ENCODE measurements at places on chromosomes 1 and 21.

GRCh38 chr1:13893409-13893821 is 193.4 kb downstream of the PRDM2 start:
- no peak for DNase-seq

DNA sequence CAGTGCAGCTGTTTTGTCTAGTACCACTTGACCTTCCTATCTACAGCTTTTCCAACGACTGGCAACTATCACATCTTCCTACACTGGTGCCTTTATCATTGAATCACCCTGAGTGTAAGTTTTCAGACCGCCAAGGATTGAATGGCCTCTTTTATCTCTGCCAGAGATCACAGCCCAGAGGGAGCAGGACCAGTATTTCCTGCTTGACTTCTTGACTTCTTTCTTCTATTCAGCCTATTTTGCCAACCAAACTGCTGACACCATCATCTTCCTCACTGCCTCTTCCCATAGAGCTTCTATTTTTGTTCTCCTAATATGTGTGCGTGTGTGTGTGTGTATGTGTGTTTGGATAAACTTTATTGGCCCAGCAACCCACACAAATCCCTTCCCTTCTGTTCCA is 53.8 kb downstream of the SERBP1 start:
- no peak for DNase-seq

- DNase-seq, result no peak
Observed at GRCh38 chr1:17558954-17559614, 19.6 kb downstream of the ARHGEF10L start.

- no peak for DNase-seq
Observed at GRCh38 chr1:224656392-224656791, 40.3 kb downstream of the CNIH3 start.

GRCh38 chr1:210098356-210098755 is 134.2 kb upstream of the SERTAD4 start:
- no peak for DNase-seq

- no peak for DNase-seq
Observed at GRCh38 chr1:160924791-160925651, 29.6 kb downstream of the ITLN2 start.

- no peak for DNase-seq
Observed at GRCh38 chr1:224759681-224760091, 143.6 kb downstream of the CNIH3 start.

DNA sequence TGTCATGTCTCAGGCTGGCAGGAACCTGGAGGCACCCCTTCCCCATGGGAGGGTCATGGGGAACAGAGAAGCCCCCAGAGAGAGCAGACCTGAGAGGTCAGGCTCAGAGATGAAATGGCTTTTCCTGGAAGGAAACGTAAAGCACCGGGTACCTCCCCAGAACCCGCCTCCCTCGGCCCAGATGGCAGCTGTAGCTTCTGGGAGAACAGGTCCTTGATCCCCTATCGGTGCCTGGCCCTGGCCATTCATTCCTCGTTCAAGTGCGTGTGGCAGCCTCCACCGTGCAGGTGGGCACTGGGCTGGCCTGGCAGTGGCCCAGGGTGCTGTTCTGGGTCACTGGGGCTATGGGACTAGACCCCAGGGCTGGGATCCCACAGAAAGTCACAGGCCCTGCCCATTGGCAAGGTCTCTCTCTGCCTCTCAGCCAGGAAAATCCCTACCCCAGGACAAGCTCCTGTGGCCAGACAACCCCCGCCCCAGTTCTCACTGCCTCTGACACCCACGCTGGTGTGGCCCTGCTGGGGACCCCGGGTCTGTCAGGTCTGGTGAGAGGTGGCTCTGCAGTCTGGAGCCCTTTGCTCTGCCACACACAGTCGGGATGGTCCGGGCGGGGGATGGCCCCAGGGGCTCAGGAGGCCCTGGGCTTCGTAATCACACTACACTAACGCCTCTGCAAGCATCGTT is 183.2 kb upstream of the VAMP3 start:
- no peak for DNase-seq

DNA sequence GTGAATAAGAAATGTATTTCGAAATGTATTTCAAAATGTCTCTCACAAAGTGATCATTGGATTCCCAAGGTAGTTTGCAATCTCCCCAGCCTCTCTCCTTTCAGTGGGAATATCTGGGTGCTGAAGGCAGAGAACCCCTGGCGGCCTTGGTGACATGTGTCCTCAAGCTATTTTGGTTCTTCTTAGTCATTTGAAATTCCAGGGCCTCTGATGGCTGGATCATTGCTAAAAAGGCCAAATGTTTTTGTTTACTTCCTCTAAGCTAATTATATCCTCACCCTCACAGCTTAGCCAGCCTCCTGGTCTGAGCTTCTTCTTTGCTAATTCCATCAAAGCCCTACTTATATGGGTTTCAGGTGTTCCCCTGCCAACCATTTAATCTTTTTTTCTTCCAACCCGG is 71.2 kb downstream of the LRRC40 start:
- DNase-seq, result no peak

DNA sequence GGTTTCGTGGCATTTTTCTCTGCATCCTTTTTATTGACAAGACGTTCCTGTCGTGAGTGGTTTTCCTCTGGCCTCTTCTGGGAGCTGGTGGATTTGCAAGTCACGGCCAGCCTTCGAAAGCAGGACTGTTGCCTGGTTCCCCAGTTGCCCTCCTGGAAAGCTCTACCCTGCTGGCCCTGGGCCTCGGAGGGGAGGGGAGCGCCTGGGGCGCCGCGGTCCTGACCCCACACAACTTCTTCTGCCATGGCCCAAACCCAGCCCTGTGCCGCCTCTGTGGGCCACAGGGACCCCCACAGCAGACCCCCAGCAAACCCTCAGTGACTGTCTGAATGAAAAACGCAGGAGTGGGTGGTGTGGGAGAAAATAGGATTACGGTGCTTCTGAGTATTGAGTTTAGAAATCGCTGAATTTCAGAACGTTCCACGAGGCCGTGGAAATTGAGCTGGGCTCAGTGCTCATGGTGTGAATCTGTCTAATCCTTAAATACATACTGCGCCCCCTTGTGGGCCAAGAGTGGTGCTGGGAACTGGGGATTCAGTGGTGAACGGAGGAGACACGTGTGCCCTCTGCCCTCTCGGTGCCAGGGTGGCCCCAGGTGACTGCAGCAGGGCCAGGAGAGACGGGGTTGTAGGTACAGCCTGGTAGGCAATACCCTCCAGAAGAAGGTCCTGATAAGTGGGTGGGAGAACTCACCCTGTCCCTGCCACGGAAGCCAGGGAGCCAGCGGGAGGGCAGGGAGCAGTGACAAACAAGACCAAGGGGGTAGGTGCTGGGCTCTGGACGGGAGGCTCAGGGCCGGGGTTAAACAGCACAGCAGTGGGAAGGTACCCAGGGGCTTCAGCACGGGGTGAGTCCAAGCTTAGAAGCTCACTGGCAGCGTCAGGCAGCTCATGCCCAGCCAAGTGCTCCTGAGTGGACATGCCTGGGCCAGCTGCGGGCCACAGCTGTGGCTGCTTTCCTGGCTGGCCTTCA is 101.2 kb upstream of the COL6A1 start:
- DNase-seq, result peak; percentile 73

DNA sequence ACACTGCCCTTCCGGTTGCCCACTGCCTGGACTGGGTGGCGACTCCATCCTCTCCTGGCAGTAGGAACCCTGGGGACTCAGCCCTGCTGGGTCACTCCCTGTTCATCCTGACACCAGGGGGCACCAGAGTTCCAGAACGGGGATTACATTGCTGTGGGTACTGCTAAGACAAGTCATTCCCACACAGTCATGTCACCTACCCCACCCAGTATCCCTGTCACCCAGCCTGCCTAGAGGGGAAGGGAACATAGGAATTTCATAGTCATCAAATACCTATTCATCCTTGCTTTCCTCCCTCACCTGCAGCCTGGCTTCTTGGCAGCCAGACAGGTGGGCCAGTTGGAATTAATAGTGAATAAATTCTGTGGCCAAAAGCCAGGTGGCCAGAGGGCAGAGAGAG is 9.8 kb upstream of the SFN start:
- DNase-seq, result peak; percentile 74

DNA sequence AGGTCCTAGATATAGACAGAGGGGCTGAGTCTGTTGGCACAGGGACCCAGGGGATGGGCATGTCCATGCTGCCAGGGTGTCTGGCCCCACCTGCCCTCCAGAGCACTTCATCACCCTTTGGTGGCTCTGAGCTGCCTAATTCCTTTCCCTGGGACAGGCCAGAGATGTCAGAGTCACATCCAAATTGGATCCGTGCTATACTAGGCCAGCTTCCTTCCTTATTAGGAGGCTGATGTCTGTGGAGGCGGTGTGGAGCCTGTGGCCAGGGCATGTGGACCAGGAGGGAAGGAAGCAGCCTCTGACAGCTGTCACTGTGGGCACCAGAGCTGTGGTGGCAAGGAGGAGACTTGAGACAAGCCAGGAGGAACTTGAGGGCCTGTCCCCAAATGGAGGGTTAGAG is 77.7 kb upstream of the TMEM51 start:
- no peak for DNase-seq

DNA sequence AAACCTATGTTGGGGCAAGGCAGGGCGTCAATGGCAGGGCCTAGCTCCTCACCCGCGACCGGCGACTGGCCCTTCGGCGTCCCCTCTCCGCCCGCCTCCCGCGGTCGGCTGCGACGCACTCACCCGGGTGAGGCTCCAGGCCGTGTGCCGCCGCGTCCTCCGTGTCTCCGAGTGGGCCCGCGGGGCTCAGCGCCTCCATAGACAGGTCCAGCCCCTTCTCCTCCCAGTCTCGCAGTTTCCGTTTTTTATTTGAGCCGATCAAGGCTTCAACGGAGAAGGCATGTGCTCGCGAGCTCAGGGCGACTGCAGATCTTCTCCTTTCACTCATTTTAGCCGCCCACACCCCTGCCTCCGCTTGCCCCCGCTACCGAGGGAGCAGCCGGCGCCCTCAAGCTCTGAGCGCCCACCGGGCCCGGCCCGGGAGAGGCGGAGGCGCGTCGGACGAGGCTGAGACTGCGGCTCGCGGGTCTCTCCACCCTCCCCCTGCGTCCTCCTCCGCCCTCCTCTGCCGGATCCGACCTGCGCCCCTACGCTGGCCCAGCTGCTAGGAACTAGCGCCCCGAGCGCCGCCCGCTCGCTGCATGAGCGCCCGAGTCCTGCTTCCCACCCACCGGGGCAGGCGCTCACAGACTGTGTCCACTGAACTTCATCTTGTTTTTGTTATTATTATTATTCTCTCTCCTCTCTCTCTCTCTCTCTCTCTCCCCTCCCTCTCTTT is 516 bp downstream of the TBX15 start:
- DNase-seq, result no peak

GRCh38 chr1:1756661-1757421 is 21.4 kb downstream of the NADK start:
- DNase-seq, result no peak

- no peak for DNase-seq
Observed at GRCh38 chr21:45942755-45943629, 38.6 kb upstream of the COL6A1 start.

DNA sequence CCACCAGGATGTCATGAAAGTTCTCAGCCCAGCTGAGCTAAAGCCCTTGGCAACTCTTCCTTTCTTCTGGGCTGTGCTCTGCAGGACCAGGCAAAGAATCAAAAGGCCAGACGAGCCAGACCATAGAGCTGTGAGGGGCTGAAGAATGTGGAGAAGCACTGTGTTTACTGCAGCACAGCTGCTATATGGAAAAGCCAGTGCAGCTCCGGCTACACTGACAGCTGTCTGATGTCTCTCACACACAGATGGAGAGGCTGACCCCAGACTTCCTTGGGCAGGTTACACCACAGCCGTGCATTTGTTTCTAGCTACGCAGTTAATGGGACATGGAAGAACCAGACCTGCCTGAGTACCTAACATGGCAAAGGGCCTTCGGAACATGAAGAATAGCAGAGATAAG is 40.3 kb downstream of the CD247 start:
- DNase-seq, result no peak

- DNase-seq, result no peak
Observed at GRCh38 chr1:56509713-56510641, 69.4 kb downstream of the PLPP3 start.

GRCh38 chr1:36920801-36921405 is 113.4 kb downstream of the GRIK3 start:
- DNase-seq, result no peak

DNA sequence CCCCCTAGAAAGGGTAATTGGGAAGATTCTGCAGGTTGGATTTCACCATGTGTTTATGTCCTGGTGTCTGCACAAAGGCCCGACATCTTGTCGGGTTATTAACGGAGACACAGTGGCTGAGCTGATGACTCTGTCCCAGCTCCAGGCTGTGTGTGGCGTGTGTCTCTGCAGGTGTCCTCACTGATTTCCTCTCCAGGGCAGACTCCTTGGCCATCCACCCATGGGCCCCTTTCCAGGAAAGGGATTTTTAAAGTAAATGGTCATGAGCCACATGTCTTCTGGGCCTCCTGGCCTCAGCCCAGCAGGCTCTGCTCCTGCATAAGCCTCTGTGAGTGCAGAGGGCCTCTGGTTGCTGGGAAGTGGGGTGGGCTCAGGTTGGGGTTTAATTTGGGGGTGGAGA is 418.7 kb upstream of the VAMP3 start:
- no peak for DNase-seq

DNA sequence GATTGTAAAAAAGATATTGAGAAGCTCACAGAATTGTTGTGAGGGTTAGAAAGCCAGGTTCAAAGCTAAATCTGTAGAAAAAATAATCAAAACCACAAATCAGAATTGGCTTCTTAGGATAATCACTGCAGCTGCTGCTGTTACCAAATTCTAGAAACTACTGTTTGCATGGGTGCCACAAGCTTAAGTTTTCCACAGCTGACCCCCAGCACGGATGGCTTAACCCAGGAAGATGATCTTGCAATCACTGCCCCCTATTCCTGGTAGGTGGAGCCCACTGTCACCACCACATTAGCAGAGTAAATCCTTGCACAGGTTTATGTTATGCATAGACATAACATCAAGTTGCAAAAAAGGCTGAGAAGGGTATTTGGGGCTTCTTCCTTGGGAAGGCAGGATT is 877.8 kb upstream of the ADGRL2 start:
- no peak for DNase-seq

DNA sequence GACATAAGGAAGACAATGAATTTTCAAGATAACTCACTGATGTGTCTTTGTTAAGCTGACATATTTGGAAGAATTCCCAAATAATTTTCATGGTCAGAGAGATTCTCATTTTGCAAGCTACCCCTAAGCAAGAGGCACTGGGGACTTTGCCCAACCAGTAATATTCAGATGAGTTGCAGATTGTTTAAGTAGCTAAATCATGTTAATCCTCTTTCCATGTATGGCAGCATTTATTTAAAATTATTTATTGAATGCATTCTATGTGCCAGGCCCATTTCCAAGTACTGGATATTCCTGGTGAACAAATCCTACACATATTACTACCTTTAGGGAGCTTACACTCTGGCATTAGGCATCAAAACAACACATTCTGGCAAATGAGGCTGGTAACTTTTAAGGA is 56.5 kb upstream of the BACH1 start:
- DNase-seq, result no peak
